Activated naive CD4-positive, alpha-beta T cell (primary cell): ENCODE measurements at places on chromosomes 11 and 22.

- DNase-seq: no peak
Observed at GRCh38 chr11:41313226-41313625, 146.2 kb downstream of the LRRC4C start.

GRCh38 chr11:46222490-46223251 lies 54.8 kb upstream of the CREB3L1 start:
- no peak for DNase-seq

- DNase-seq: no peak
Observed at GRCh38 chr11:29087200-29087812, 929.5 kb downstream of the KCNA4 start.

- no peak for DNase-seq
Observed at GRCh38 chr11:96272529-96273222, 70.3 kb downstream of the MAML2 start.

GRCh38 chr11:119089319-119089718 lies 4.6 kb downstream of the HMBS start:
- no peak for DNase-seq

DNA sequence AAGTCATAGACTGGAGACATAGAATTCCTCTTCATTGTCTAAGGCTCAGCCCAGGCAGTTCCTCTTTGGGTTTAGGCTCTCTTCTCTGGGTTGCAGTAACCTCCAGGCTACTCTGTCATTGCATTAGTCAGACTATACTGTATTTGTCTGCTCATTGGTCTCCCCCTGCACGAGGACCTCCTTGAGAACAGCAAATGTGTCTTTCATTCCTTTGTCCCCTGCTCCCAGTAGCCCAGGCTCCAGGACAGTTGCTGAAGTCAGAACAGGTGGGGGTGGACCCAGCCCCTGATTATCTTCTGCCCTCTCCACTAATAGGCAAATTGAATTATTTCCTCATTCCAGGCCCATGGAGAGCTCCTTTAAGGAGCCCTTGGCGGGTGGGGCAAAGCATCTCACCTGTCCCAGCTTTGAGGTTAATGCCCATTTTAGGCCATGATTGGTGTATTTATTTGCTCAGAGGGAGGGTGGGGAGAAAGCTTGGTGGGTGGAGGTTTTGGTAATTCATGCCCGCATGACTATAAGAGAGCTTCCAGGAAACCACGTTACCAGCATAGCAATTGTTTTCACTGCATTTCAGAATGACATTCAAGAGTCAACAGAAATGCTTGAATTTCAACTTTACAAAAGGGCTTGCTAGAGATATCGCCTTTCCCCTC lies 40.9 kb downstream of the NAV2 start:
- no peak for DNase-seq

DNA sequence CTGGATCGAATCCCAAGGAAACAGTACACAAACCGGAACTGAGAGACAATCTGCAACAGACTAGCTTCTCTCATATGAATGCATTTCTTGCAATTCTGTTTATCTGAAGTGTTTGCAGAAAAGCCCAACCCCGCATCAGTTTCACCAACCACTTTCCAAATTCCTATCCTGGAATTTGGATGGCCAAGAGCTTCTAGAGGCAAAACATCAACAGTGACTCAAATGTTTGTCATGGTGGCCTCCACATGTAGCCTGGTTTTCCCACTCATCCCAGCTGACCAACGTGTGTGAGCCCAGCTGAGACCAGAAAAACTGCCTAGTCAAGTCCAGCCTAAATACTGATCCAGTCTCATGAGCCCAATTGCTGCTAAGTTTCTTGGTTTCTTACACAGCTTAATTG lies 8.3 kb upstream of the MIEF1 start:
- no peak for DNase-seq

DNA sequence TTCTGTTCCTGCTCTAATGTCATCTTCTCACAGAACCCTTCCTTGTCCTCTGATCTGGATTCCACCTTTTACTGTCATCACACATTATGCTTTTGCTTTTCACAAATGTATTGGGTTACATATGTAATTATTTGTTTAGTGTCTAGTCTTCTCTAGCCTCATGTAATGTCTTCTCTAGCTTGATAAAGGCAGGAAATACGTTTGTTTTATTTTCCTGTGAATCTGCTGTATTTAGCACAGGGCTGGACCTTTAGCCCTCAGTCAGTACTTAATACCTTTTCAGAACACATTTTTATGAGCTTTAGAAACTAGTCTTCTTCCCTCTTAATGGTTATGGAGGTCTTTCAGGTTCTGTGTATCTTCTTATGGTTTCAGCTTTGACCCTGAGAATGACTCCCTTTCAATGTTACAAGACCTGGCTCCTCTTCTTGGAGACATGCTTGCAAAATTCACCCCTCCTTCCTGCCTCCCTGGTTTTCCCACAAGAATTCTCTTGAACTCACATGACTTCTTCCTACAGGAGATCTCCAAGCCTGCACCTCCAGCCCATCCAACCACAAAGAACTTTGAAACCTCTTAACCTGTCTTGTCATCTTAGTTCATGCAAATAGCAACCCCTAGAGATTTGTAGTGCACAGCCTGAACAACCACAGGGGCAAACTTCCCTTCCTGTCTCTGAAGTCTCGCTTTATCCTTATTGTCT lies 132.7 kb upstream of the DDI1 start:
- no peak for DNase-seq

DNA sequence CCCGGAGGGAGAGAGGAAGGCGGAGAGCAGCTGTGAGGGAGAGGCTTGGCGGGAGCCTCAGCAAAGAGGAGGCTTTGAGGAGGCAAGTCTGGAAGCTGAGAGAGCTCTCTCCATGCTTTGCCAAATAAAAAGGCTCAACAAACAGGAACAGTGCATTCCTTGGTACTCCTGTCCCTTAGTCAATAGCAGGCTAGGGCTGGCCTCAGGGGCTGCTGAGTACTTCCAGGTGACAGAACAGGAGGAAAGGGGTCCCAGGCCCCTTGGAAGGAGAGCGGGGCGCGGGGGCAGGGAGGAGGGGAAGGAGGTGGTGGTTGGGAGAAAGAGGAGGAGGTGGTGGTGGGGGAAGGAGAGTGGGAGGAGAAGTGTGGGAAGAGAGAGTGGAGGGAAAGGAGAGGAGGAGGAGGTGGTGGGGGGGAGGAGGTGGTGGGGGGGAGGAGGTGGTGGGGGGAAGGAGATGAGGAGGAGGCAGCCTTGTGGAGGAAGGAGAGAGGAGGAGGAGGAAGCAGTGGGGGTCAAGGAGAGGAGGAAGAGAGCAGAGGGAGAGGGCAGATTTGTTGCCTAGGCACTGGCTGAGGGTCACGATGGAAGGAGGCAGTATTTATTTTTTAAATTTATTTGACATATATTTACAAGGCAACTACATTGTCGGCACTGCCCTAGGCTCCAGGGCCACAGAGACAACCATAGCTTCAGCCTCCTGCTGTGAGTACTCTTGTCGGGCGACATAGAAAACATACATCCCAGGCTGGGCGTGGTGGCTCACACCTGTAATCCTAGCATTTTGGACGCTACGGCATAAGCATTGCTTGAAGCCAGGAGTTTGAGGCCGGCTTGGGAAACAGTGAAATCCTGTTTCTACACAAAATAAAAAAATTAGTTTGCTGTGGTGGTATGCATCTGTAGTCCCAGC lies 74.2 kb upstream of the ZBED5 start:
- no peak for DNase-seq

DNA sequence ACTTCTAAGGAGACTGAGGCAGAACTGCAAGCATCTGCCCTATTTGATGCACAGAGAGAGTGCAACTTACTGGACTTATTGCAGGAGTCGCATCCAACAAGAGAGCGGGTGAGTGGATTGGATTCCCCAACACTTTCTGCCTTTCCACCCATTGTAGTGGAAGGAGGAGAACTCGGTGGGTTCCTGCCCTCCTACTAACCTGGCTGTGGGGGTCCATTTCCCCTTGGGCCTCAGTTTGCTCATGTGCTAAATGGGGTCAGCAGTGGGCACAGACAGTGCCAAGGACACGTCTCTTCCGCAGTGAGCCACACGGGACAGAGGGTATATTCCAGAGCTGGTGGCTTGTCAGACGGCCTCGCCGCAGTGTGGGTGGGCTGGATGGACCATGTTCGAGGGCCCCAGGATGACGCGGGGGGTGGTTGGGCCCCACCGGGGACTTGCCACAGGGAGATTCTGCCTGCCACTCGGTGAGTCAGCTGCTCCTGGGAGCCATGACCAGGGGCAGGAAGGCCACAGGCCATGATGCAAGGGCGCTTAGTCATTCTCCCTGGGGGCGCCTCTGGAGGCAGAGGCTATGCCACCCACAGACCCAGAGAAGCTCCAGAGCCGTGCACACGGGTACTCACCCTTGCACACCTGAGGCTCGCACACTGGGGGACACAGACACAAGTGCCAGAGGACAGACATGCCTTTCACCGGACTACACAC lies 8.2 kb downstream of the ALX4 start:
- no peak for DNase-seq

- no peak for DNase-seq
Observed at GRCh38 chr22:44026066-44026629, 2.0 kb downstream of the PARVB start.

DNA sequence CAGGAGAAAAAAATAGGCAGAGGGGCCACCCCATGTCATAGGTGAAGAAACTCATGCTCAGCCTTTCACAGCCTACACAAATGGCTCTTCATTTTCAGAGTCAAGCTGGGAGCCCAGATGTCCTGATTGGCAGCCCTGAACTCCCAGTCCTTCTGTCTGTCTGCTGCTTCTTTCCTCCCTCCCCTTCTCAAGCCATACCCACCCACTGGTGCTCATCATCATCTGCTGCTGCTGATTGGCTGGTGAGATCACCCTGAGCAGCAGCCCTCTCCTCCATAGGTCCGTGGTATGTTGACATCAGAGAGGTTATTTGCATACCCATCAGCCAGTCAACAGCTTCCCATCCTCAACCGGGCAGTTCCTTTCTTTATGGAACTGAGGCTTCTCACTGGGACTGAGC lies 46.1 kb upstream of the PRDM11 start:
- DNase-seq: no peak

DNA sequence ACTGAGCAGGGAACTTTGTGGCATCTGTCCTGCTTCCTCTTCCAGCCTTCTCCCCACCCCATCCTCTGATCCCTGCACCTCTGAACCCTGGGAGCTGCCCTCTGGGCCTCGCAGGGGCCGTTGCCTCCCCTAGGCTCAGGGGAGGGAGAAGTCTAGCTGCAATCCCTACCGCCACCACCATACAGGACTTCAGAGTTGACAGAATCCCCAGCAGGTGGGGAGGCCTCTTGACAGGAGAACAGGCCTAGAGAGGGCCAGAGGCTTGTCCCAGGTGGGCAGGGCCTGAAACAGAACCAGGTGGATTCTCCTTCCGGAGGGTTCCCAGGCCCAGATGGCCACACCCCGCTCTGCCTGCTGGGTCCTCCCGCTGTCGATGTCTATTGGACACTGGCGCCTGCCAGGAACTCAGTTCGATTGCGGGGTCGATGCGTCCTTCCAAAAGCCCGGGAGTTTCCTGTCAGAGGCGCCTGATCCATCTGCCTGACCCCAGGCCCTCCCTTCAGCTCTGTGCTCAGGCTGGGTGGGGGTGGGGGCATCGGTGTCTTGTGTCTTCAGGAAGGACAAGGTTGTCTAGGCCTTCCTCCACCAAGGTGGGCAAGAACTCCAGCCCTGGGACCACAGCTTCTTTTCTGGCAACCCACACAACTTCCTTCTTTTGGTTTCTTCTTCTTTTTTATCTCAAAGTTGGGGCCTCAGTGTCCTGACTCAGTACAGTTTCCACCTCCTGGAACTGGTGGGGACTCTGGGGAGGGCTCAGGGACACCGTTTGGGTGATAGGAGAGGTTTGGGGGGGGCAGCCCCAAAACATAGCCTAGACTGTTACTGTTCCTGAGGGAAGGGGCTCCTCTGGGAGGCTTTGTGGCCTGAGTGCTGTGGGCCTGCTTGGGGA lies 6.4 kb downstream of the STARD10 start:
- DNase-seq: no peak

GRCh38 chr11:125874556-125875124 lies 12.8 kb upstream of the HYLS1 start:
- DNase-seq: no peak

DNA sequence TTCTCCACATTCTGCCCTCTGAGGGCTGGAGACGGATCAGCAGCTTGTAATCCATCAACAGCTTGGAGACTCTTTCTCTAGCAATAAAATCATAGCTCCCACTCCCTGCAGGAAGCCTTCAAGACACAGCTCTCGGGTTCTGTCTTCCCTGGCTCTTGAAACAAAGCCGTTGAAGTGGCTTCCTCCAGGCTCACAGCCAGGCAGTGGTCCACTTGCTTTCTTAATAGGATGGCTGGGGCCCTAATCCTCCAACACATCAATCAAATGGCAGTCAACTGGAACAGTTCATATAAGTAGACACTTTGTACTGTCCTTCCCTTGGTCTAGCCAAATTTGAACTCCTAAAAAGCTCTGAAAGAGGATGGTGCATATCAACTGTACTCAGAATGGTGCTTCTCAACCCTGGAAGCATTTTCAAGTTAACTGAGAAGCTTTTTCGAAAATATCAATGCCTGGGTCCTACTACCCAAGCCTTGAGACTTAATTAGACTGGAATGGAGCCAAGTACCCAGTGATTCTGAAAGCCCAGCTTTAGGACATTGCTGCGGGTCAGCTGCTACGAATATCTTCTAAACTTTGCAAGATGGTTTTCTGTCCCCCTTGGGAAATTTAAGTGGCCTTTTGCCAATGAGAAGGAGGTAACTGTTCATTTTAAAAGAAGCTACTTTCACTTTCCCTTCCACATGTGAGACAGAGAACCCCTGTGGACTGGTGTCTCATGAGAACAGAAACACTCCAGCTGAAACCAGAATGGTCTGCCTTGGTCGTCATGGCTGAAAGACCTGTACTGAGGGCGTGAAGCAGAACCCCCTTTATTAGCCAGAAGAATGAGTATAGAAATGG lies 74.7 kb downstream of the SC5D start:
- no peak for DNase-seq

DNA sequence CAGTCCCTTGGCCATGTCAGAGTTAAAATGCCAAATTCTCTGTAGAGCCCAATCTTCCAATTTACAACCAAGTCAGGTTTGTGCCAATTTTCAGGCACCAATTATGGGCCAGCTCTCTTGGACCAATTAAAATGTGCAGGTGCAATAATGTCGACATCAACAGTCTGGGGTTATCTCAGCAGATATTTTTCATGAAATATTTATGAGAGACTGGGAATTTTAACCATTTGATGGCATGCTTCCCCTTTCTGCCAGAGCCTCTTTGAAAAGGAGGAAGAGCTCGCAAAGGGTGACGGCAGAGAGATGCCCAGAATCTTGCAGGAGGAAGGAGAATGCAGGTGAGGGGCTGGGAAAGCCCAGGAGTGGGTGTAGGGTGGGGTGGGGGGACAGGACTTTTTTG lies 100.8 kb upstream of the SYT13 start:
- DNase-seq: no peak

GRCh38 chr22:29801153-29801552 lies 34.0 kb downstream of the UQCR10 start:
- no peak for DNase-seq

DNA sequence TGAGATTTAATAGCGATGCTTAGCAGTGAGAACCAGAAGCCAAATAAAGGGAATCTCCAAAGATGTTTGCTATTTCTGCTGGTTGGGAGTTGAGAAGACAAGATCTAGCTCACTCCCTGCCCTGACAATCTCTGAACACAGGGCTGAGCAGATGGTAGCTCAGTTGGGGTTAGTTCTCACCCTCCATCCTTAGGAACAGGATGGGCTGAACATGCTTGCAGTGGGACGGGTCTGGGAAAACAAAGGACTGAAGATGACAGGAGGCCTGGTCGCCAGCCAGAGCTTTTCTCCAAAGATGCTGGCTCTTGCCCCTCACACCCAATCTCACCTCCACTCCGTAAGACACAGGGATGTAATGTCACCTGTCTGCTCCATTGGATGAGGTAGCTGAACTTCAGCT lies 72.7 kb downstream of the SC5D start:
- DNase-seq: no peak
